ENCODE measurements at places on chromosomes 3 and 15. TPM values are rescaled to one million over a fixed set of nuclear protein-coding genes. Genes with fewer than 3 reads are reported as not detected.

DNA sequence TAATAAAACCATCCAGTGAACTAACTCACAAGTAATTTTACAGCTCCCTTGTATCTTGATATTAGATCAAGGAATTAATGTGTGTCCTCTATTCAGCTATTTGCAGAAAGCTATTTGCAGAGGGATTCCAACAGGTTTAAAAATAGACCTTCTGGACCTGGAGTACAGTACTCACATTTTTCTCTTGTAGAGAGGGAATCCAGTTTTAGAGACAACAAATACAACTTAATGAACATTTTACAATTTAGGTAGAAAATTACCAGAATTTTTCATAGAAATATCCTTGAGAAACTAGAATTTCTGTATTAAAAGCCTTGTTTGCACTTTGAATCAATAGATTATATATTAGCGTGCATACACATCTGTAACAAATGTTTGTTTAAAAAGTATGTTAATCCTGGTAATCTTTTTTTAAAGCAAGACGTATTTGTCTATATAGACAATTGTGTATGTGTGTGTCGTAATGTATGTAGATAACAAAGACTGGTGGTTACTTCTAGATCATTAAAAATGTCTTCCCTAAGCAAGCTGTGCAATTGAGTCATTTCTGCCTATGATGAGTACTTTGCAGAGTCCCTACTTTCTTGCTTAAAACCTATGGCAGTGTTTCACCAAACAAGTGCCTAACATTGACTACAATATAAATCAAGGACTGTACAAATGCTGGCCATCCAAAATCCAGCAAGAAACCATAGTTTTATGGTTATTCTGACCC is 57.9 kb downstream of the PPP2R3A start:
- DNase-seq, result no peak

DNA sequence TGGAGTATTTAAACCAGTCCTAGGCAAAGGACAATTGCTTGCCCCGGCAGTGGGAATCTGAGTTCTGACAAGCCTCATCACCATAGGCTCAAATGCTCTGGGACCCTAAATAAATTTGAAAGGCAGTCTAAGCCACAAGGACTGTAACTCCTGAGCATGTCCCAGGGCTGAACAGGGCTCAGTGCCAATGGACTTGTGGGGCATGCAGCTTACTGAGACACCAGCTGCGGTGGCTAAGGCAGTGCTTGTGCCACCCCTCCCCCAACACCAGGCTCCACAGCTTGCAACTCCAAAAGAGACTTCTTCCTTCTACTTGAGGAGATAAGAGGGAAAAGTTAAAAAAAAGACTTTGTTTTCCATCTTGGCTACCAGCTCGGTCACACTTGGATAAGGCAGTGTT is 289.7 kb upstream of the DCBLD2 start:
- DNase-seq, result no peak

DNA sequence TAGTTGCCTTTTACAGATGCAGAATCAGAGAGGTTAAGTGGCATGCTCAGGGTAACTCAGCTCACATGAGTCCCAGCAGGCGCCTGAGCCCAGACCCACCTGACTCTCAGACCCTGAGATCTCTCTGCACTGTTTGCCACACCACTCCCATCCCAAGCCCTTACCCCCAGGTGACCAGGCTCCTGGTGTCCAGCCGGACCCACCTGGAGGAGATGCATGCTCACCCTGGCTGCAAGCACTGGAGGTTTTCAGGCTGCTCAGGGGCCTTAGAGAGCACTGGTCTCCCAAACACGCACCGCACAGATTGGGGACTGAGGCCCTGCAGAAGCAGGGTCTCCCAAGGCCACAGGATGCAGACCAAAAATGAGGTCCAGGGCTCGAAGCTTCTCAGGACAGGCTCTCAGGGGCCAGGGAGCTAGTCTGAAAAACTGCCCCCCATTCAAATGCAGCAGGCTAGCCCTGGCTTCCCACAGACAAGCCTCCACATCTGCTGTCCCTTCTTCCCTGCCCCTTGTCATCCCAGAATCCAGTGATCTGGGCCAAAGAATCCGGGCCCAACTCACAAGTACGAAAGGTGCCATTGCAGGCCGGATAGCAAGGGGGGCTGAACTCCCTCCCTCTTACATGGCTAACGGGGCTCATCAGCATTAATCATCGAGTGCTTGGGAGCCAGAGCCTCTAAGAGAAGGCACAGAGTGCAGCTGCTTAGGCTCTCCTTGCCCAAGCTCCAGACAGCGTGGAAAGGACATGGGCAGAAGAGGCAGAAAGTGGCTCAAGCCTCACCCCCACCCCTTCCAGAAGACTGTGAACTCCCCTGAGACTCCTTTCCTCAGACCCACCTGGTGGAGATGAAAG is 90.2 kb upstream of the PRR20G start:
- no peak for DNase-seq

GRCh38 chr15:67421105-67421504 is 99.8 kb upstream of the C15orf61 start:
- DNase-seq, result no peak

DNA sequence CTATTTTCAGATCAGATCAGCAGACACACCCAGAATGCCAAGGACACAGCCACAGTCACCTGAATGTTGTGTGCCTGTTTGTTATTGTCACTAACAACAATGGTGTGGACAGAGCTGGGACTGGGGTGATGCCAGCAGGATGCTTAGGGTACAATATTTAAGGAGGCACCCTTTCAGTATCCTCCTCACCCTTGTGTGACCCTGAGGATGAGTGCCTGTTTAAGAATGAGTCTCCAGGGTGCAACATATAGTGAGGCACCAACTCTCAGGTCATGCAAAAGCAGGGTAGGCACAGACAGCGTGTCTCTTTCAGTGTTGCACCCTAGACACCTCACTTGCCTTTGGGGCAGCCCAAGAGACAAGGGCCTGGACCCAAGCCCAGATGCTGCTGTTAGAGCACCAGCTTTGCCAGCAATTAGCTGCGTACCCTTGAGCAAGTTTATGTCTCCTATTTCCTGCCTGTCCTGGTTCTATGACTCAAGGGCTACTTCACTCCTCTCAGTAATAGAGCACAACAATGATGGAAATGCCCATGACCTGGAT is 122.6 kb downstream of the AQP9 start:
- no peak for DNase-seq

DNA sequence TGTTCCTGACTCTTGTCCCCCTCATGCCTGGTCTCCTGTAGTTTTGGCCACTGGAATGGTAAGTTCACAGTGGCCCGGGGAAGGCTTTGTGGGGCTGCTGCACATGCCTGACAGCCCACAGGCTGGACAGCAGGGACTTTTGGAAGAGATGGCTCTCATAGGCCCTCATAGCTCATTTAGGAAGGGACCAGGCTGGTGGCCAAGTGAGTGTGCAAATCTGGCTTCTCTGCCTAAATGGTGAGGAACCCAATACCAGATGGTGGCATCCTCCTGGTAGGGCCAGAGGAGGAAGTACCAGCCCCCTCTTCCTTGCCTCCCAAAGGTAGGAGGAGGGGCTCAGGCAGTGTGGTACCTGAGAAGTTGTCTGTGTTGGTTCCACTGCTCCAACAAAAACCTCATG is 25.6 kb downstream of the ALPK3 start:
- DNase-seq, result no peak

DNA sequence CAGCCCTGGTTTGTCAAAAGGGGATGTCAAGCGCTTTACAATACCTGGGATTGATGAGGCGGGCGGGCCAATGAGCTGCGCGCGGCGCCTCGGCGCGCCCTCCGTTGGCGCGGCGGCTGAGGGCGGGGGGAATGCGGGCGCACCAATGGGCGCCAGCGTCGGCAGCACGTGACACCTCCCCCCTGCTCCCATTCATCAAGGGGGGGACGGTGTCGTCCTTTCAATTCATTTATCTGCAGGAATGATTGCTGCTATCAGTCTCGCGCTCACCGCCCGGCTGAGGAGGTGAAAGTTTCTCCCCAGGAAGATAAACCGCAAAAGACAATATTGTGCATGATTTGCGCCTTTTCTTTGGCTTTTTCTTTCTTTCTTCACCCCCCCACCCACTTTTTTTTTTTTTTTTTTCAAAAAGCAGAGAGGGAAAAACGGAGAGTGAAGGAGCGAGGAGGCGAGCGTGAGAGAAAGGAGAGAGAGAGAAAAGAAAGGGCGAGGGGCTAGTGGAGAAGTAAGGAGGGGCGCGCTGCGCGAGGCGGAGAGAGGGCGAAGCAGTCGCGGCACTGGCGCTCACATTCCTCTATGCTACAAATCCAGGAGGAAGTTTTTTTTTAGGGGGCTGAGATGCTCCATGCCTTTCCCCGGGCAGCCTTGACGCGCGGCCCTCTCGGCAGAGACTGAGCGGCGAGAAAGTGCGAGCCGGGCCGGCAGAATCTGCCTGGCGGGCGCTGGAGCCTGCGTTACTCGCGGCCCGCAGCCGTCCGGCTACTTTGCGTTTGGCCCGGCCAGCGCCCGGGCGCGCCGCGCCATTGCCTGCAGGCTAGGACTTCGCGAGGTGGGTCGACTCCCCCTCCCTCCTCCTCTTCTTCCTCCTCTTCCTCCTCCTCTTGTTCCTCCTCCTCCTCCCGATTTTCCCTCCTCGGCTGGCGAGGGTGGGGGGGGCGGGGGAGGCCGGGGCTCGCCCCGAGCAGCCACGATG is at the start of gene ZIC1:
TSS of gene ZIC1 (plus strand) at position 223 of the 973 bp plus-strand sequence. CDS start at position 971, 748 bp downstream.
- peak; percentile 0 for DNase-seq

DNA sequence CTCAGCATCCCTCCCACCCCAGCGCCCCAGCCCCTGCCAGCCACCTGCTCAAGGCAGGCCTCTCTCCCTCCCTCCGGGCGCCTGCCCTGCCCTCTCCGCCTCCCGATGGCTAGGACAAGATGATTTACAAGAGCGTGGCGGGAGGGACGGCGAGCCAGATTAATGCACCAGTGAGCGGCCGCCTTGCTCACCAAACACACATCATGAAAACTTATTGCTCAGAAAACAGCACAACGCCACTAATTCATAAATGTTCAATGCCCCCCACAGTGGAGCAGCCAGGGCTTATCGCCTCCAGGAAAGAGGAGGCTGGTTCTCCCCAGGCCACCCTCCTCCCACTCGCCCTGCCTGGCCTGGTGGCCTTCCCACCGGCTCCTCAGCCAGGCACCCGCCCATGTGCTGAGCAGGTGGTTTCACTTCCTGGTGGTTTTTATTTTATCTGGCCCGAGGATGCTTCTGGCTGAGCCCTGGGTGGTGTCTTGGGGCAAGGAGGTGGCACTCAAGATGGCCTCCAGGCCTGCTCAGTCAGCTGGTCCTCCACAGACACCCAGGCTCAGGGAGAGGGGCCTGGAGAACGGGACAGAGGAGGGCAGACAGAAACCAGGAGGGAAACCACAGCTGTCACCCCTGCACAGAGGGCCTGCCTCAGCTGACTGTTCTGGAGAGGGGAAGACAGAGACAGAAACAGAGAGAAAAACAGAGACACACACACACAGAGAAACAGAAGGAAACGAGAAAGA is 284.9 kb downstream of the UACA start:
- no peak for DNase-seq

DNA sequence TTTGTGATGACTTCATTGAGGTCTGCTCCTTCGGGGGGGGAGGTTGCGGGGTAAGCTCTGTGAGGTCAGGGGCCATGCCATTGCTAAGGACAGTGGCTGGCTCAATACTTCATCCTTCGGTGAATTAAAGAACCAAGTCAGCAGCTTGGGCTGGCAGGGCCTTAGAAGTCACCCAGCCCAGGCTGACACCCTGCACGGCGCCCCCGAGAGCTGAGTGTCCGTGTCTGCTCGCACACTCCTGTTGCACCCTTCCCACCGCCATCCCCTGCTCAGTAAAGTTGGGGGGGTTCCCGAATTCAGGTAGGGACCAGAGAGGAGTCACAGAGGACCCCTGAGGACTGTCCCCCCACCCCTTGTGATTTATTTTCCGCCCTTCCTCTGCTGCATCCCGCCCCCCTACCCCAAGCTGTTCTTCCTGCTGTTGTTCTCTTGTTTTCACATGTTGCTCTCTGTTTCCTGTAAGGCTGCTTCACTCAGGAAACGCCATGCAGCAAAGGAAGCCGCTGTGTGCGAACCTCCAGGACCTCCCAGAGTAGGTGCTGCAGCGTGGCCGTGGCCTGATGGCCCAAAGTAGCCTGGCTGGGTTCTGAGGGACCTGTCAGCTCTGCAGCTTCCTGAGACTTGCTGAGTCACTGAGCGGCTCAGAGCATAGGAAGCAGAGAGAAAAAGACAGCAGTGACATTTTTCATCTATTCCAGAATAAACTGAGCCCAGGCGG is 14.4 kb downstream of the EFCC1 start:
- peak; percentile 75 for DNase-seq

DNA sequence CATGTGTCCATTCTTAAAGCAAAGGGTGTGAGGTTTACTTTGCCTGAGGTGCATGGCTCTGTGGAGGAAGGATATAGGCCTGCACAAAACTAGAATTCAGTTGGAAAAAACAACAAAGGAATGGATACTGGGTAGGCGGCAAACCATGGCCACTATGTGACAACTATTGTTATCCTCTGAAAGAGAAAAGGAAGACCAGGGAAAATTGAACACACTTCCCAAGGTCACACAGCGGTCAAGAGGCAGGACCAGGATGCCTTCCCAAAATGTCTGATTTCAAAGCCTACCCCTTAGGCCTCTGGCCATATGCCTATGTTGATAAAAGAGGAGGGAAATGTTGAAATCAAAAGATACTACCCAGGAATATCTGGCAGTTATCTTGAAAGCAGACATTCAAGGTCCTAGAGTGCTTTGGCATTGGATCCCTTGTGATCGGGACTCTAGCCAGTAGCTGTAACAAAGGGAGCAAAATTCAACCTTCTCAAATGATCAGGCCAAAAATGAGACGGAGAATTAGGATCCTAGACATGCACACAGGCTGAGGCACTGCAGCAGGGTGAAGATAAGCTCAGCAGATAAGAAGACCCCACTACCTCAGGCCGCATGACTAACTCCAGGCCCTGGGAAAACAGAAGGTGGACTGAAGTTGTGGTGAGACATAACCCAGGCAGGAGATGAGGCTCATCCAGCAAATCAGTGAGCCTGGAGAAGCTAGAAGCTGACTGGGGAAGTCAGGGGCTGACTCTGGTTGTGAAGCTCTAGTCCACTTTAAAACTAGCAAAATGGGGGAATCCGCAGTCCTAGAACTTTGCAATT is 292.2 kb downstream of the NEK10 start:
- DNase-seq, result no peak

- no peak for DNase-seq
These were observed 266.5 kb upstream of the LRTM1 start for GRCh38 chr3:55194376-55194775.

DNA sequence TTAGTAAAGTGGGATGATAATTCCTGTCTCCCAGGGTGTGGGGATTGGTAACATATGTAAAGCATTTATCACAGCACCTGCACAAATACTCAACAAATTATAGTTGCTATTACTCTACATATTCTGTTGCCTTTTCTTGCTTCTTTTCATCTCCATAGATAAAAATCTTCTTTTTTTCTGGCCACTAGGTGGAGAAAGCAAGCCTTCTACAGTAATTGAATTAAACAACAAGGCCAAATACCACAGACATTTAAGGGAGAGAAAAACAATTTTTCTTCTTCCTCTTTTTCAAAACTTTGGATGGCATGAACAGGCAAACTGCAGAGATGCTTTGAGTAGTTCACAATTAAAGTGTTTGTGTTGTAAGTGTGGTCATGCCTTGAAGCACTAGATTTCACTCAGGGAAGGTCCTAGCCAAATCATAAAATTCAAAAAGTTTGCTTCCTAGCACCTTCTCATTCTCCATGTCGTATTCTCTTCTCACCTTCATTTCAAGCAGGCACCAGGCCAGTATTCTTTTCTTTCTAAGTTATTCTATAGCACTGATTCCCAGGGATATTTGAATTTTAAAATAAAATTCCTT is 493.4 kb upstream of the TGFBR2 start:
- DNase-seq, result peak; percentile 5

Gene DPPA2
- total RNA-seq, result under 0.01 TPM

Gene SPTBN5
- total RNA-seq, result under 0.01 TPM

Gene PAQR9
- not detected for total RNA-seq

Gene STOML1
- total RNA-seq, result 14.5 TPM

Gene UBA7
- total RNA-seq, result 341 TPM

Gene TNNC1
- 0.54 TPM for total RNA-seq

Gene SLC35G2
- total RNA-seq, result 10.8 TPM
